MG63 (cell line): ENCODE measurements at places on chromosomes 7 and 10. TPM values are rescaled to one million over a fixed set of nuclear protein-coding genes. Genes with fewer than 3 reads are reported as not detected.

The MRC1 gene
- not detected in 2 replicates for total RNA-seq

The DNAJC12 gene
- 0.69 TPM in 1 of 2 replicates, not detected in the other for total RNA-seq

The CADPS2 gene
- total RNA-seq: 1.3 and 3.4 TPM in 2 replicates

The TLX1 gene
- not detected in 2 replicates for total RNA-seq

The AFAP1L2 gene
- 3.4 and 3.8 TPM in 2 replicates for total RNA-seq

The FRAT1 gene
- total RNA-seq: 3.8 and 5.9 TPM in 2 replicates

The CLRN3 gene
- total RNA-seq: not detected in 2 replicates

The VTI1A gene
- total RNA-seq: 12.0 and 19.1 TPM in 2 replicates

DNA sequence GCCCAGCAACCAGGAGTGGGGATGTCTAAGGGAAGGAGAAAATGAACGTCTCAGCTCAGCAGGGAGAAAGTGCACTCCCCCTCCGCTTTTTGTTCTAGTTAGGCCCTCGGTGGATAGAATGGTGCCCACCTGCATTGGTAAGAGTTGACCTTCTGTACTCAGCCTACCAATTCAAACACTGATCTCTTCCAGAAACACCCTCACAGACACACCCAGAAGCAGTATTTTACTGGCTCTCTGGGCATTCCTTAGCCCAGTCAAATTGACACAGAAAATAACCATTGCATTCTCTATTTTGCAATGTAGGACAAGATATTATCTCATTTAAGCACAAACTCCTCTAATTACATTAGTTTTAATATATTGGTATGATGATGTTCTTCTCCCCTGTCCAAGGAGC, 106.1 kb upstream of the C7orf33 start:
- no peak for DNase-seq

GRCh38 chr7:151383638-151384351, 26.0 kb downstream of the WDR86 start:
- DNase-seq: no peak

- DNase-seq: peak; percentile 35
Observed at GRCh38 chr10:80599424-80599847, 61.7 kb downstream of the SH2D4B start.

DNA sequence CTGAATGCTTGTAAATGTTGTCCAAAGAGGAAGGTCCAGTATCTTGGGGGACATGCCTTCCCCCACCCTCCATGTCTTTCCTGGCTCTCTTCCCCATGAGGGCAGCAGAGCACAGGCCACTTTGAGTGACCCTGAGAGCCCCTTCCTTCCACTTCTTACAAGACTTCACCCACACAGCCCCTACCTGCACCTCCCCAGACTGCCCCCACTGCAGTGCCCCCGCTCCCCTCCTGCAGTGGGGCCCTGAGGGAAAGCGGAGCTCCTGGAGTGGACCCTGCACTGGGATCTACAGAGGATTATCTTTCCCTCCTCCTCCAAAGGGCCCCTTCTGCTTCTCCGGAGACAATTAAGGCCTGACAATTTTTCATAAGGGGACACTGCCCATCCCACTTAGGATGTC, 326.8 kb downstream of the TCERG1L start:
- no peak for DNase-seq

DNA sequence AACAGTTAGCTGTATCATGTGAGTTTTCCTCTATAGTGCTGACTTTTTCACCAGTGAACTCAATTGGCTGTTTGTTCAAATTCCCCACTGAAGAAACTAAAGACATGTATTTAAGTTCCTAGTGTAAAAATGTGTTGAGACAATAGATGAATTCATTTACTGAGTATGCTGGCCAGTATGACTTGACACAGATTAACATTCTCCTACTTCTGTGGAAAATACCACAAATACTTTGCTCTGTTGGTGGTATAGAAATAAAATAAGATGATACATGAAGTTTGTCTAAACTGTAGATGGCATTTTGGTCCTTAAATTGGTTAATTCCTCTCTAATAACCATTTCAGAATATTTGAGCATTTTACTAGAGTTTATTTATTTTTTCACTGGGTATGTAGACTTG, 227.7 kb upstream of the TEX47 start:
- no peak for DNase-seq

DNA sequence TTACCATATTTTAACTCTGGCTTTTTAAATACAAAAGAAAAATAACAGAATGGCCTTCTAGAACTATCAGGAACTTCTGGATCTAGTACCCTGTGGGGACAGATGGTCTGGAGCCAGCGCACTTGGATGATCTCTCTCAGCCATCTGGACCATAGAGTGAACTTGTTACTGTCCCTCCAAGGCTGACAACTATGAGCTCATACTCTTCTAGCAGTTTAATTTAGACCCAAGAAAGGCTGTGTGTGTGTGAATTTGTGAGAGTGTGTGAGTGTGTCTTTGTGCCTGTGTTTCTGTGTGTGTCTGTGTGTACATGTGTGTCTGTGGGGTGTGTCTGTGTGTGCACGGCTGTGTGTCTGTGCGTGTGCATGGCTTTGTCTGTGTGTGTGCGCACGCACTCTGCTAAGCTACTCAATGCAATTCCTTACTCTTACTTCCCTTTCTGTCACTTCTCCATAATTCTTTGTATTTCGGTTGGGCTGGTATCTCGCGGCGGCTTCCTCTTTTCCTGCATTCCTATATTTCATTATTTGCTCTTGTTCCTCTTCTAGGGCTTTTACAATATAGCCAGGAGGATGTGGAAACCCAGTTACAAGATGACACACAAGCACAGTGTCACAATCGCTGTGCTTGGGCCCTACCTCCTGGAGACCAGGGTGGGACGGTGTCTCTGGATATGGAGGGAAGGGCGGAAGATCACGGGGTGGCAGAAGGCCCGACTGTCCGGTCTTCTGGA, 51.9 kb downstream of the IKZF1 start:
- no peak for DNase-seq

DNA sequence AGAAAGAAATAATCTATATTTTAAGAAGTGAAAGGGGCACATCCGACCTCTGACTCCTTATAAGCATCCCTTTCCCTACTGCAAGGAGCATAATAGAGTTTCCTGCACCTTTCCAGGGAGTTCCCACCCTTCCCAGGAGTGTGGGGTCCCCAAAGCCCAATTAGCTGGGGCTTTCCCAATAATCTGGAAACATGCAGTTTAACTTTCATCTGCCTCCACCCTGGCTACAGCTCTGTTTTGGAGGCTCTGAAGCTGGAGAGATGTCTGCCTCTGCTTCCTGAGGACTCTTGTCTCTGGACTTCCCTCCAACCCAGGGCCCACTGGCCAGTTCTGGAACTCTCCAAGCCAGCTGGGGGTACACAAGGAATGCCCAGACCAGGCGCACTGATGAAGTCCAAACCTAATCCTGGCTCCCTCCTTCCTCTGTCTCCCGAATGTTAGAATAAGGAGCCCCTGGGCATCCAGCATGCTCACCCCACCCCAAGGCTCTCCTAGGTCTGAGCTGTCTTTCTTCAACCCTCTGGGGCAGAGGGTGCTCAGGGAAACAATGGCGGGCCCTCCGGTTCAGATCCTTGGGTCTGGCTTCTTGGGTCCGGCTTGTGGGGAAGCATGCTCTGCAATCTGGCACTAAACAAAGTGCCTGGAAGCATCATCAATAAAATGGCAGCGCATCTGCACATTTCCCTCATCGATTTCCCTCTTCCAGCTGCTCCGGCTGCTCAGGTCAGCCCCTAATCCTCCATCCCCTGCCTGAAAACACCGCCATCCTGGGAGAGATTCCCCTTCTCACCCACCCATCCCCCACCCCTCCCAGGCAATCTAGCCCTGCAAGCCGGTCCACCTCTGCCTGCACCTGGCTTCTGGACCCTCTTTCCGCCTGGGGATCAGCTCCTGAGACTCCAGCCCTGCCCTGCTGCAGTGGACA, 13.3 kb downstream of the HOXA4 start:
- no peak for DNase-seq

- DNase-seq: peak; percentile 87
Observed at GRCh38 chr10:31928549-31929260, at the start of gene ARHGAP12. Gene ARHGAP12, minus strand, starts transcription at chr10:31928831. Its CDS starts 19,976 bp downstream, at chr10:31908855.

DNA sequence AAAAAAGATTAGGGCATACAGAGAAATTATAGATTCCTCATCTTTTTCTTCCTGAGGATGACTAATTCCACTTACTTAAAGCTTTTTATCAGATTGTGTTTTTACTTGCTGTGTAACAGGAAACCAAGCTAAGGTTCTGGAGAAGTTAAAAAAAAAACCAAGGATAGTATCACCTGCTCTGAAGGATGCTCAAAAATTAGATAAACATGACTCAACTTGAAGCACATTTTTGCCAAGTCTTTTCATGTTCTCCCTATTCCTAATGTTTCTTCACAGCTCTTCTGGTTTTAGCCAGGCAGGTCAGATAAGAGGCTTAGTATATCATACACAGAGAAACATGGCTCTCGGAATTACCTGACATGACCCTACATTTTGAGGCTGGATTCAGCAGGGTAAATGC, 90.3 kb downstream of the CPEB3 start:
- DNase-seq: no peak

GRCh38 chr10:21475393-21475792, 50.1 kb downstream of the SKIDA1 start:
- no peak for DNase-seq

DNA sequence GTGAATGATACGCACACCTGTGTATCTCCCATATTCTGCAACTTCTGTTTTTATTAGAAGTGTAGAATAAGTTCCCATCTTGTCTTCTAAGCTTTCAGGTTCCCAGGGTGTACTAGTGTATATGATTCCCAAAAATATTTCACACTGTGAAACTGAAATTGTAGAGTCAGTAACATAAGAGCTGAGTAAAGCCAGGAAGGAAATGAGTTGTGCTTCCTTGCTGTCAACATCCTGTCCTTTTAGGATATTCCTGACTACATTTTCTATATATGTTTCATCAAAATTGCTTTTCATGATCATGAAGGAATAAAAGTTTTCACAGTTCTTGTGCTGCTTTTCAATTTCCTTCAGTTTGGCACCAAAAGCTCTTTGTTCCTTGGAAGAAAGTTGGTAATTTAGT, 15.2 kb downstream of the SAMD9L start:
- no peak for DNase-seq

GRCh38 chr7:45968312-45968711, 47.2 kb upstream of the IGFBP3 start:
- DNase-seq: no peak

- DNase-seq: peak; percentile 21
Observed at GRCh38 chr7:64916-65341, 127.4 kb upstream of the FAM20C start.

GRCh38 chr10:8017277-8017676, 37.2 kb upstream of the GATA3 start:
- DNase-seq: no peak
